Upper lobe of left lung (tissue), 6 donors: ENCODE measurements at places on chromosomes 1 and 21.

DNA sequence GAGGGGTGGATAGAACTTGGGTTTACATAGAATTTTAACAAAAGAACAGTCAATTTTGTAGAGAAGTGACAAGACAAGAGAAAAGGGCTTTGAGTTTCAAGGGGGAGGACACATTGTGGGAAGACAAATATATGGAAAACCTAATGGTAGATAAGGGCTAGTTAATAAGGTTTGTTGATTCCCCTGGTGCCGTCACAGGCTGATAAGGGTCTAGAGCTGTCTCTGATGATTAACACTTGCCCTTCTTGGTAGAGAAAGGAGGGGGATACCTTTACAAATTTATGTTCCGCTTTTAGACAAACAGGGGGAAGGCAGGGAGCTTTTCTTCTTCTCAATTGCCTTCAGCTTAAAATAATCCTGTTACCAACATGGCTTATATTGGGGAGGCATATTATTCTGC is 124.3 kb downstream of the ETS2 start:
- no peak for DNase-seq

- DNase-seq, result peak; percentile 87
These were observed 1.0 kb downstream of the RNF220 start for GRCh38 chr1:44405798-44406736.

GRCh38 chr1:243646841-243647240 is 203.2 kb downstream of the AKT3 start:
- DNase-seq, result no peak

GRCh38 chr1:234777856-234778220 is 167.9 kb upstream of the IRF2BP2 start:
- DNase-seq, result no peak

DNA sequence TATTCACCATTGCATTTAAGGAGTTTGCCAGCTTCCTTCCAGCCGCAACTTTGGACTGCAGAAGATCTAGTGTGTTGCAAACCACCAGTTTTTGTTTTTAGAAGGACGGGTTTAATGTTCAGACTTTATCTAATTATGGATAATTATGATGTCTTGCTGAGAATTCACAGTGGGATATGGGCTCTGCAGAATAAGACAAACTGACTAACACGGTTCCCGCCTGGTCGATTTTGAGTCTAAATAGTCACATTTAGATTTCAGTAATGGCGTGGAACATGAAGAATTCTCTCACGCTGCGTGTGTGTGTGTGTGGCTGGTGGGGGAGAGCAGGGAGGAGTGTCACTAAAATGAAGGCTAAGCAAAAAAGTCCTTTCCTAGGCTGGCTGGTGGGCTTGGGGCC is 48.5 kb upstream of the DMRTB1 start:
- DNase-seq, result no peak

- no peak for DNase-seq
These were observed 714.1 kb upstream of the CHRM3 start for GRCh38 chr1:238672262-238672661.

GRCh38 chr1:32014199-32014947 is 705 bp downstream of the KHDRBS1 start:
- DNase-seq, result peak; percentile 59

- DNase-seq, result no peak
These were observed 83.9 kb downstream of the SMYD2 start for GRCh38 chr1:214364786-214365295.

GRCh38 chr1:179082333-179082998 is 596 bp downstream of the TOR3A start:
- DNase-seq, result peak; percentile 49

- no peak for DNase-seq
These were observed 15.9 kb upstream of the PLCH2 start for GRCh38 chr1:2460203-2460602.

GRCh38 chr21:36255663-36256062 is 64.3 kb upstream of the MORC3 start:
- no peak for DNase-seq

GRCh38 chr1:21089299-21089698 is 87.4 kb downstream of the EIF4G3 start:
- no peak for DNase-seq

DNA sequence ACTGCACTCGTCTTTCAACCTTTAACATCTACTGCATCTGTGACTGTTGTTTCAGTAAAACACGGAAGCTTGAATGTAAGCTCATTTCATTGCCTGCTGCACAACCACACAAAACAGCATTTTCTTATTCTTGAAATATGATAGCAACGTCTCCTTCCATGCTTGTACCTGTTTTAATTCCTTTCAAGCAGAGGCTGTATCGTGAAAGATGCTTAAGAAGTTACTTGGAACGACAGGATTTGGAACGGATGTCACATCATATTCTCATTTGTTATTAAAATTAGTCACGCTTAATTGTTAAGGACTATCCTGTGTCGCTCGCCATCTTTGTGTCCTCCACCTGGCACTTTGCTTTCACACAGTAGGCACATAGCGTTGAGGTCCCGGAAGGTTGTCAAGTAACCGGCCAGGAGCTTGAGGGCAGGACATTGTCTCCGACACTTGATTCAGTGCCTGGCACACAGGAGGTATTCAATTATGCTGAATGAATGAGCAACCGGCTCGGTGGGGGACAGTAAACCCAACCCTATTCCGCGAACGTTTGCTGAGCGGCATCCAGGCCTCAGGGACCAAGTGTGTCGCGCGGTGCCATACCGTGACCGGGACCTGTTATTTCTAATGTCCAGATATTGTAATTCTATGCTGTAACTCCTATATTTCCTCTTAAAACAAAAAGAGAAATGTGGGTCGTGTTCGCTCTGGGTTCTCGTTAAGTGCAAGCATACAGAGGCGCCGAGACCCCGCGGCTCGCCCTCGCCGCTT is 499 bp upstream of the SH3GLB1 start:
- no peak for DNase-seq

- no peak for DNase-seq
These were observed 14.2 kb upstream of the GNG12 start for GRCh38 chr1:67847466-67847865.

GRCh38 chr1:175163702-175164101 is 28.9 kb downstream of the KIAA0040 start:
- DNase-seq, result no peak

- DNase-seq, result no peak
These were observed 4.5 kb downstream of the TRAF5 start for GRCh38 chr1:211331011-211331709.

DNA sequence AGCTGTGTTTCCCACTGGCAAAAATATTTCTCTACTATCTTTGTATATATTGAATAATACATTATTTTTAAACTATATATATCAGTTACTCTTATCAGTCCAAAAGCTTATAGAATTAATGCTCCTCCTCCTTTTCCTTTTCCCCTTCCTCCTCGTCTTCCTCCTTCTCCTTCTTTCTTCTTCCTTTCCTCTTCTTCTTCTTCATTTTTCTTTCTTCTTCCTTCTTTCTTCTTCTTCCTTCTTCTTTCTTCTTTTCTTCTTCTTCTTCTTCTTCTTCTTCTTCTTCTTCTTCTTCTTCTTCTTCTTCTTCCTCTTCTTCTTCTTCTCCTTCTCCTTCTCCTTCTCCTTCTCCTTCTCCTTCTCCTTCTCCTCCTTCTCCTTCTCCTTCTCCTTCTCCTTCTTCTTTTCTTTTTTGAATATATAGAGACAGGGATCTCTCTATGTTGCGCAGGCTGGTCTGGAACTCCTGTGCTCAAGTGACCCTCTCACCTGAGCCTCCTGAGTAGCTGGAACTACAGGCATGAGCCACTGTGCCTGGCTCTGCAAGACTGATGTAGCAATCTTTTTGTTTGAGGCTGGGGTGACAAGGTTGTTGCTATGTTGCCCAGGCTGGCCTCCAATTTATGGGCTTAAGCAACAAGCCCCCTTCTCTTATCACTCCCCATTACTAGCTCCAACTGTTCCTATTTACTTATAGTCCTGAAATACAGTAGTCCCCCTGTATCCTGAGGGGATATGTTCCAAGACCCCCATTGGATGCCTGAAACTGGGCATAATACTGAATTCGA is 47.4 kb downstream of the MAGI3 start:
- no peak for DNase-seq

DNA sequence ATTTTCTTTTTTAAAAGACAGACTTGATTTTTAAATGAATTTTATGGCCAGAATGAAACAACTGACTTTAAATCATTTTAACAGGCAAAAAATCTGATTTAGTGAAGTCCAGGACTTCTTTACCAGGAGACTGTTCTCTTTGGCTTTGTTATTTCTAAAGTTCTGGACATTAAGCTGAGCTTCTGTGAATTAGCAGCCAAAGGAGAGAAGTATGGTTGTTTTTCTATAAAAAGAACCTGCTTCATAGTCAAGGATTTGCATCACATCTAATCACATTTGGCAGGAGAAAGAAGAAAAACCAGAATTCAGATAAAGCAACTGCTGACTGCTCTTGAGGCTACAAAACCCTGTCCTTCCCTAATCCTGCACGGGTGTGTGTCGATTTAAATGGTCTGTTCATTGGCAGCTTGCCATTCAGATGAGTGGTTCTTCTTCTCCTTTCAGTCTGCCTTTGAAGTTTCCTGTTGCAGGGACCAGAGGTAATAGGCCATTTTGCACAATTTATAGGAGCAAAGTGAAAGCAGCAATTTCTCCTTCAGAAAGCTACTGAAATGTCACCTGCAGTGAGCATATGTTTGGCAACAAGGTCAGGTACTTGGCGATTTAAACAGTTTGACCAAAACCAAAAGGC is 215.4 kb downstream of the OLFM3 start:
- DNase-seq, result peak; percentile 41

DNA sequence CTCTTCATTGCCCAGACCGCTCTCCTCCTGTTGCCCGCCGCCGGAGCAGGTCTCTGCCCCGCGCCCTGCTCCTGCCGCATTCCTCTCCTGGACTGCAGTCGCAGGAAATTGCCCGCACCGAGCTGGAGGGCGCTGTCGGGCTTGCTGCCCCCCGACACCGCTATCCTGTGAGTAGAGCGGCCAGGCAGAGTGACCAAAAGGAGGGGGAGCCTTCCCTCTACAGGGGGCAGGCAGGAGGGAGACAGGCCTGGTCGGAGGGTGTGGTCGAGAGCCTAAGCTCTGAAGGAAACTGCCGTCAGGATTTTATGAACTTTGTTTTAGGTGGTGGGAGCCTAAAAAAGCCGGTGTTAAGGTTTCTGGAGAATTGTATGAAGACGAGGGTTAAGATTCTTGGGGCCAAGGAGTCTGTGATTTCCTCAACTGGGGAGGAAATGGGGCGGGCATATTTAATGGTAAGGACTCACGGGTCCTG is 517 bp downstream of the LRIG2 start:
- no peak for DNase-seq

DNA sequence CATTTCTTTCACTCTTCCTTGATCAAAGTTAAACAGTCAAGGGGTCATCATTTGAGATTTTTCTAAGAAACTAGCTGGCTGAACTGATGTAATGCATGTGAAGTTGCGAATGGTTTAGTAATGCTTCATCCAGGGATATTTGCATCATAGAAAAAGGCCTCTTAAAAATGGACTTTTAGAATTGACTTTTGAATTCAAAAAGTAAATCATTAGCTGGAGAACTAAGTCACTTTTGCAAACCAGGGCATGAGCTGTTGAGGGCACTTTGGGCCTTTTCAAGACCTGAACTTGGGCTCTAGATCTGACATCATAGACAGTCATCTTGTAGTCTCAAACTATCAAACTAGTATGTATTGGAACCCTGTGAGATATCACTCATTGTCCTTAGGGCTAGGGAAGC is 85.0 kb downstream of the GRIK1 start:
- DNase-seq, result no peak
